ENCODE measurements at places on chromosomes 12 and 14.

- no peak for DNase-seq
These were observed 169.7 kb downstream of the MYRFL start for GRCh38 chr12:69994724-69995173.

- DNase-seq: no peak
These were observed 8.6 kb downstream of the GIT2 start for GRCh38 chr12:109987615-109988014.

DNA sequence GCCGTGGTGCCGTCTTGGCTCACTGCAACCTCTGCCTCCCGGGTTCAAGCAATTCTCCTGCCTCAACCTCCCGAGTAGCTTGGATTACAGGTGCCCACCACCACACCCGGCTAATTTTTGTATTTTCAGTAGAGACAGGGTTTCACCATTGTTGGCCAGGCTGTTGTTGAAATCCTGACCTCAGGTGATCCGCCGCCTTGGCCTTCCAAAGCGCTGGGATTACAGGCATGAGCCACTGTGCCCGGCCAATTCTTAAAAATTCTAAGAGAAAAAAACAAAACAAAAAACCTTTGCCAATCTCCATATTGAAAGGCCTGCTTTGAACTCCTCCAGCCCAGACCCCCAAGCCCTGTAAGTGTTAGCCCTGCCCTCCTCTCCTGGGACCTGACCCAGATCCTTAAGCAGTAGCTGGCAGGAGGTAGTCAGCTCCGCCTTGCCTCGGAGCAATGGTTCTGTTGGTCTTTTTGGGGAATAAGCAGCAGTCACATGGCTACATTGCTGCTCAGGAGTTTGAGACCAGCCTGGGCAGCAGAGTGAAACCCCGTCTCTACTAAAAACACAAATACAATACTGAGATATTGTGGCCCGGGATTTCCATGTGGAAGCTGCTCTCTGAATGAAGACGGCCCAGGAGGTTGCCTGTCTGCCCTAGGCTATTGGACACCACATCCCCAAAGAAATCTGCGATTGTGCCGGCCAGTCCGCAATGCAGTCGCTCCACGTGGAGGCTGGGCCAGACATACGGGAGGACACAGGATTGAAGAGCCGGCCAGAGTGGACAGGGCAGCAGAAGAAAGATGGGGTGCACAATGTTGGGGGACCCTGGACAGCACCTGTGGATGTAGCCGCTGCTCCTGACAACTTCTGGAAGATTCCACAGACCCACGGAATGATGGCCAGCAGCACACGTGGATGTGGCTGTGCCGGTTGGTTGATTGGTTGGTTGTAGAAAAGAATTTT is 28.8 kb upstream of the BEGAIN start:
- DNase-seq: no peak

- no peak for DNase-seq
These were observed 10.6 kb downstream of the MCRS1 start for GRCh38 chr12:49557187-49557916.

DNA sequence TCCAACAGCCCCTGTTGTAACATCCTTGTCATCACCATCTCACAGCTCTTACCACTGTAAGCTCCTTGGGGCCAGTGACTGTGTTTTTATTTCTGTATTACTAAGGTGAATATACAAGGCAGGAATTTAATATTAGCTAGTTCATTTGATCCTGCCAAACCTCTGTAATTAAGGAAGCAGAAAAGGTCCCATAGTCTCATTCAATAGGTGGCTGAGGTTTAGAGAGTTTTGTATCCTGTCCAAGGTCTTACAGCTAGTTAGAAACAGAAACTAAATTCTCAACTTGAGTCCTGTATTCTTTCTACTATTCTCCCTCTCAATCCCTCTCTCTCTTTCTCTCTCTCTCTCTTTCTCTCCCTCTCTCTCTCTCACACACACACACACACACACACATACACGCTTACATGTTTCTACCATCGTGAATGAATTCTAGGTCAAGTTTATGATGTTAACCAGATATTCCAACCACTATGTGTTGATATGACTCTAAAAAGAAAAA is 543 bp upstream of the GLIPR1 start:
- DNase-seq: peak; percentile 92

DNA sequence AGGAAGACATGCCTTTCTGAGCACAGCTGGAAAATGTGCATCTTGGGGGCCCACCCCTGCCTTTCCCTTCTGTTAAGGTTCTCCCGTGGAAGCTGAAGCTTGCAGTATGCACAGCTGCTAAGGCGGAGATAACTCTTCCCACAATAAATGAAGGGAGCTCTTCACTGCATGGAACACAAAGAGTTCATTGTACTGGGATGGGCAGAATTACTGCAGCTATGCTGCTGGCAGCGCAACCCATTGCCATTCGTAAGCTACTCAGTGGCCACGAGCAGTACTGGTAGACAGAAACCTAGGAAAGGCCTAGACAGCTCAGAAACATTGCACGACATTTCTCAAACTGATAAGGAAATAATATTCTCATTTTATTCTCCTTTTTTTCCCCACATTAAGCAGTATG is 310.2 kb downstream of the MDGA2 start:
- DNase-seq: no peak

- no peak for DNase-seq
These were observed 9.2 kb upstream of the TIGAR start for GRCh38 chr12:4311776-4312175.

DNA sequence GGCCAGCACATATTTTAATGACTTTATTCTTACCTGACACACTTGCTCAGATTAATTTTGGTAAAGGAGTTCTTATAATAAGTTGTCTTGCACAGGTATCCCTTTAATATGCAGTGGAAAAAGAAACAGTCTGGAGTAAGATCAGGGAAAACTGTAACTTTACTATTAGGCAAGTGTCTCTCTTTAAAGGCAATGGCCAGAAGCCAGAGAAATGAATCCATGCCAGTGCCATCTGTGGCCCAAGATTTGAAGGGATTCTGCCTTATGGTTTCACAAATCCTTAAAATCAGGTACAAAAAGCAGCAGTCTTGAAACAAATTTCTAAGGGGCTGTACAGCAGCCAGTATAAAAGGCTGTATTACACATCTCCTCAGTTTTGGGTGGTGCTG is 22.4 kb downstream of the NFYB start:
- DNase-seq: no peak

GRCh38 chr14:90096566-90096965 is 34.8 kb downstream of the KCNK13 start:
- DNase-seq: no peak

DNA sequence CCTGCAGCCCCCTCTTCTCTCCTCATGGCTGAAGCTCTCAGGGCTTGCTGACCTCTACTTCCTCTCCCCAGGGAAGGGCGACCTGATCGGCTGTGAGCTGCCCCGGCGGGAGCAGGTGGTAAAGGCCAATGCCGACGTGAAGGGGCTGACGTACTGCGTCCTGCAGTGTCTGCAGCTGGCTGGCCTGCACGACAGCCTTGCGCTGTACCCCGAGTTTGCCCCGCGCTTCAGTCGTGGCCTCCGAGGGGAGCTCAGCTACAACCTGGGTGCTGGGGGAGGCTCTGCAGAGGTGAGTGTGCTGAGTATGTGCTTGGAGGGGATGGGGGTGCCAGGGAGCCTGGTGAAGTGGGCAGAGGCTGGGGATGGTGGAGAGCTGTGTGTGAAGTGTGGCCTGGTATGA is 13.7 kb downstream of the MCRS1 start:
- DNase-seq: no peak

DNA sequence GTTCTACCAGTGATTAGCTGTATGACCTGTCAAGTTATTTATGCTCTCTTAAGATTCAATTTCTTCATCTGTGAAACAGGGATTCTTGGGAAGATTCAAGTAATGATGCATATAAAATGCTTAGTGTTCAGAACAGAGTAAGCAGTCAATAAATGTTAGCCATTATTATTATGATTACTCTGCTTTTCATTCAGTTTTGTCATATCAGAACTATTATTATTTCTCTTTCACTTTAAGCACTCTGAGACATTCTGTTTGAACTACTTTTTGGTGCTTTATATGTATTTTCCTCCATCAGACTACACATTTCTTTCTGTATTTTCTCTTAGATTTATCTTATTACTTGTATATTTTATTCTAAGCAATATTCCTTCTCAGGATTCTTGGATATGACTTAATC is 81.2 kb downstream of the CFAP54 start:
- DNase-seq: no peak

DNA sequence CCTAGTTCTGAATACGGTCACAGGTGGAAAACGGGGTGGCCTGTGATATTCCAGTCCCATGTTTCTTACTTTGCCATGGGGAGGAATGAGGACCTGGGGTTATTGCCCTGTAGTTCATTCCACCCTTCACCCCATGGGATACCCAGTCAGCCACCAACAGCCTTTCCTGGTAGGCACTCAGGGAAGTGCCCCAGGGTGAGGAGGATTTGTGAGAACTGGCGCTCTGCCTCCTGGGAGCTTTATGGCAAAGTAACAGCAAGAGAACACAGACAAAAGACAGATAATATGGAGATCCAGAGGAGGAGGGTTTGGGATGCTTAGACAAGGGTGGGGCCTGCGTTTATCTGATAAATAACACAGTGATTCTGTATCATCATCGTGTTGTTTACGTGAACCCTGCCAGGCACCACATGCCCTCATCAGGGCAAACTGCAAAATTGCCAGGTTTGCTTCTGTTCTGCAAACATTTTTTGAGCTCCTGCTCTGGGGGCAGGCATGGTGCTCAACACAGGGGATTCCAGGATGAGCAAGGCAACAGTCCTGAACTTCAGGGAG is 223.5 kb downstream of the SLC41A2 start:
- DNase-seq: no peak

DNA sequence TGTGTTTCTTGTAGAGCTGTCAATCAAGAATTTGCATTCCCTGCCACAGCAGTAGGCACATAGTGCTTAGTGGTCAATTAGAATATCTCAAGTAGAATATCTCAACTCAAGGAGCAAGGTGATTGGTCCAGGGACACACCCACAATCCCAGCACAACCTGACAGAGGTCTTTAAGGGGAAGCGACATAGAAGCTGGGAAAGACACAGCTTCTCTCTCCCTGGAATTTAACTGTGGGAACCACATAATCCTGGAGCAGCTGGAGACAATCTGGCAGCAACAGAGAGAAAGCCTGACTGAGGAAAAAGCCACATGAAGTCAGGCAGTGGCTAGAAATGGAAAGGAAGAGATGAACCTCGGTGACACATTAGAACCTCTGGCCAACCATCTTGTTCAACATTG is 85.7 kb upstream of the LMO3 start:
- no peak for DNase-seq

DNA sequence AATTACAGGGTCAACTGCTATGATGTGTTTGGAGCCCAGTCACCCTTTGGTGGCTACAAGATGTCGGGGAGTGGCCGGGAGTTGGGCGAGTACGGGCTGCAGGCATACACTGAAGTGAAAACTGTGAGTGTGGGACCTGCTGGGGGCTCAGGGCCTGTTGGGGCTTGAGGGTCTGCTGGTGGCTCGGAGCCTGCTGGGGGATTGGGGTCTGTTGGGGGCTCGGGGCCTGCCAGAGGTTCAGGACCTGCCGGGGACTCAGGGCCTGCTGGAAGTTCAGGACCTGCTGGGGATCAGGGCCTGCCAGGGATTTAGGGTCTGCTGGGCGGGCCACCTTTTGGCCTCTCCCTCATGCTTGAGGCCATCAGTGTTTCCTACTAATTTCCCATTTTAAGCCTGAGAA is 37.1 kb downstream of the ALDH2 start:
- DNase-seq: no peak

DNA sequence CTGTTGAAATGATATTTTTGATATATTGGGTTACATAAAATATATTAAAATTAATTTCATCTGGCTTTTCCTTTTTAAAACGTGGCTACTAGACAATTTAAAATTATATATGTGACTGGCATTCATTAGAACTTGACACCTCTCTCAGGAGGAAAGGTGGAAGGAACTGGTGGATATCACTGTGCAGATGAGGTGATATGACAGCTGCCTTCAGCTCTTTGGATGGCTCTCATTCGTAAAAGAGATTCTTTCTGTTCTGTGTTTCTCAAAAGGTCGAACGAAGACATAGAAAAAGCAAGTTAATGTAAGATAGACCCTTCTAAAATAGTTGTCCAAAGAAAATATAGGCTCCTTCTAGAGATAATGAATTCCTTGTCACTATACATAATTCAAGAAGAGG is 36.6 kb downstream of the CRADD start:
- DNase-seq: no peak

DNA sequence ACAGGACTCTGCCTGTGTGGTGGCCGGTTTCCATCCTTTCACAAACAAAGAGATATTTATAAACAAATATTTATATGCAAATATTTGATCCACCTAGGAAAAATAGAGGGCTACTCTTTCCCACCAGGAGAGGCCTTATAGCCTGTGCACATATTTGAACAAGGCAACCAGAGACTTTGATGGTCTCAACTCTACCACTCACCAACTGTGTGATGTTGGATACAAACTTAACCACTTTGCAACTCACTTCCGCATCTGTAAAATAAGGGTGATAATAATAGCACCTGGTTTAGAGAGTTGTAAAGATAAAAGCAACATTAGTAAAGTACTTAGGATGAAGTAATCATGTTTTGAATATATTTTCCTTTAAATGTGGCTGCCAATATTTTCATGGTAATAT is 1.5 kb upstream of the CLEC12A start:
- DNase-seq: no peak

GRCh38 chr14:34888186-34888585 is 13.0 kb upstream of the BAZ1A start:
- DNase-seq: no peak

DNA sequence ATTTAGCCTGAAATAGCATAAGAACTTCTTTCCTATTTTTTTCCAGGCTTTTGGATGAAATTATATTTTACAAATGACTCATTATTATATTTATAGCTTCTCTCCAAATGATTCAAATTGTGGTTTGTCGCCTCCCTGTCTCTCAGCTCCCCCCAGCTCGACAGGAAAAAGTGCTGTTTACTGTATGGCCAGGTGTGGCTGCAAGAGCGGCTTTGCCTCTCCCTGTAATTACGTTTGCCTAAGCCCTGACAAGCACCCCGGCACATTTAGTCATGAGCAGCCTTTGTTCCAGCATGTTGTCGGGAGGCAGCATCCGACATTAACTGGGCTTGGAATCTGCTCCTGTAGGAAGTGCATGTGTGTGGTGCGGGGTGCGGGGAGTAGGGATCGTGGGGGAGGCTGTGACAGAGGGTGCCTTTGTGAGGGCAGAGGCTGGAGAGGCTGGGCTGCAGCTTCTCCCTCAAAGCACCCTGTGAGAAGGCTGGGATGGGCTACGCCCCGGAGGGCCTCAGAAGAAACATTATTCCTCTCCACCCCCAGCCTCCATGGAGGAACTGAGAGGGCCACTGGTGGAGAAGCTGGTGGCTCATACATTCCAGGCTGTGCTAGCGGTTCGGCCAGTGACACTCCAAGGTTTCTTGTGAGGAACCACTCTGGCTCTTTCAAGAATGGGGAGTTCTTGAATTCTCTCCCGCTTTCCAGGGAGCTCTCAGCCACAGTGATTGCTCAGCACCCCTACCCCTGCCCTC is 42.1 kb upstream of the CTDSP2 start:
- peak; percentile 80 for DNase-seq

DNA sequence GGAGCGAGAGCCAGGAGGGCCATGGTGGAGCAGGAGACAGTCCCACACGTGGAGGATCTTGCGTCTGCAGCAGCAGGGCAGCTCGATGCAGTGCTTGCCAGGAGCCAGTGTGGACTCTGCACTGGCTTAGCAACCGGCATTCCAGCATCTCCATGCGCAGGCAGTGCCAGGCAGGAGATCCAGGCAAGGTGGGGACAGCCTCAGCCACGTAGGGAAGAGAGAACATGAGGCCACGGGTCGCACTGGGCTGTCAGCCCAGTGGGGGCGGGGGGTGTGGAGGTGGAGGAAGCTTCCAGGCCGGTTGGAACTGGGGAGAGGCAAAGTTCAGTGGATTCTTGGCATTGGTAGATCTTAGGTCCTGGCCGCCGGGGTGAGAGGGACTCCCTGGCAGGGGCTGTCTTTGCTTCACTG is 121.0 kb upstream of the EVL start:
- DNase-seq: no peak

- DNase-seq: peak; percentile 54
These were observed 42.7 kb upstream of the FLRT2 start for GRCh38 chr14:85487215-85487614.

Data from astrocyte (in vitro differentiated cells and primary cell).